ENCODE measurements at places on chromosomes 13 and 19. TPM values are rescaled to one million over a fixed set of nuclear protein-coding genes. Genes with fewer than 3 reads are reported as not detected.

PSG7 gene
- not detected for total RNA-seq

CYP2A6 gene
- not detected for total RNA-seq

ADAMTS10 gene
- 5.2 TPM for total RNA-seq

MYH14 gene
- not detected for total RNA-seq

TMEM238 gene
- total RNA-seq: 0.33 TPM

CEACAM3 gene
- not detected for total RNA-seq

ZFP14 gene
- 4.7 TPM for total RNA-seq

SPTBN4 gene
- 7.4 TPM for total RNA-seq

VAV1 gene
- total RNA-seq: not detected

DCT gene
- 0.12 TPM for total RNA-seq

RNF225 gene
- total RNA-seq: not detected

SHD gene
- not detected for total RNA-seq

KIR3DL1 gene
- total RNA-seq: not detected

FSD1 gene
- 15.5 TPM for total RNA-seq

Data from uterine smooth muscle cell (primary cell).